ENCODE measurements at places on chromosomes 4 and X.
A peak's percentile ranks its signal among the peaks of the same experiment; 100 is the strongest.

DNA sequence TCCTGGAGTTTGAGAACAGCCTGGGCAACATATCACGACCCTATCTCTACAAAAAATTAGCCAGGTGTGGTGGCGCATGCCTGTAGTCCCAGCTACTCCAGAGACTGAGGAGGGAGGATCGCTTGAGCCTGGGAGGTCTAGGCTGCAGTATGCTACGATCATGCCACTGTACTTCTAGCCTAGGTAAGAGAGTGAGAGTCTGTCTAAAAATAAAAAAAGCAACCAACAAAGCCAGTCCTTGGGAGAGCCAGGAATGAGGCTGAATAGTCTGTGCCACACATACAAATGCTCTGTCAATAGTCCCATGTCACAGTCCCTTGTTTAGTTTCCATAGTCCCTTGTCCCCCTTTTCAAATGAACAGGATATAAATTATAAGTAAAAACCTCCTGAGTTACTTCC is 19.3 kb upstream of the PRSS48 start:
- DNase-seq: no peak

- DNase-seq: no peak
These were observed 146.1 kb downstream of the PDHA2 start for GRCh38 chr4:95985791-95986550.

- DNase-seq: no peak
These were observed 303.5 kb upstream of the ARSJ start for GRCh38 chr4:114282937-114283336.

GRCh38 chr4:173061160-173061559 is 107.5 kb upstream of the GALNT7 start:
- no peak for DNase-seq

DNA sequence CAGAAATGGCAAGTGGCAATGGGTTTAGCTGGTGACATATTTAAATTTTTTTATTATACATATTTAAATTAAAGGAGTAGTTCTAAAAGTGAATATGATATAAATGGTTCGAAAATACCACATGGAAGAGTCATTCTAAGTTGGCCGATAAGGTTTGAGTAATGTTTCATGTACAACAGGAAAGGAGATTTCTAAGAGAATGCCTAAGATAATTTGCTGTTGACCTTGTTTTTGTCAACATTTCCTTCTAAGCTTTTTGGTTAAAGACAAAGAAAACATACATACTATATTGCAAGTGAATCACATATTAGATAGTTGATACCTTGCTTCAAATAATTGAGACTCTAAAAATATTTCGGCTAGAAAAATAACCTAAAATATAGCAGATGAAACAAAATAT is 526.6 kb upstream of the SLIT2 start:
- no peak for DNase-seq

- DNase-seq: no peak
These were observed 13.1 kb upstream of the FAM13A start for GRCh38 chr4:89070041-89070440.

- no peak for DNase-seq
These were observed 105.3 kb downstream of the SPCS3 start for GRCh38 chr4:176425035-176425434.

DNA sequence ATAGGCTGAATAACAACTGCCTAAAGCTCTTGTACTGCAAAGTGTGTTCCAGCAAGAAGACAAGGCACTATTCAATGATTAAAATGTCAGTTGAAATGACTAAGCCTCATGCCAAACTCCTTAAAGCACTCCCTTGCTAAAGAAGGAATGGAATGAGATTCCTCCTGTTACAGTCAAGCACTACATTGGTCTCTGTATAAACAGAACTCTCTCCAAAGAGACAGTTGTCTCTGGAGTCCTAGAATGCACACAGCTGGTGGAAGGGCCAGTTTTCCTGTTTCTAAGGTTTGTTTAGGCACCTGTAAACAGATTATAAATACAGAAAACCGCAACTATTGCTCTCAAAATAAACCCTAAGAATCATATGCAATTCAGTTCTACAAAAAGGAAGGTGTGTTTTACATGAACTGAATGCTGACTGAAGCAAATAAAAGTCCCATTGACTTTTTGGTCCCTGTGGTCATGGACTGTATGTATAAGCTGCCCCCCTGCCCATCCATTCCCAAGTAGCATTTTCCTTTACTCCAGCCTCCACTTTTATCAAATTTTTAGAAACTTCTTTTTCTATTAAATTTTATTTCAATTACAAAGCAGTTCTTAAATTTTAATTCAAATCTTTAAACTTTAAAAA is 47.0 kb downstream of the FAT1 start:
- no peak for DNase-seq

- DNase-seq: peak; percentile 11
These were observed 387.9 kb downstream of the ARHGAP24 start for GRCh38 chr4:85862896-85863295.

- no peak for DNase-seq
These were observed 74.8 kb downstream of the FREM3 start for GRCh38 chr4:143625632-143626031.

- DNase-seq: no peak
These were observed 278.3 kb upstream of the FSTL5 start for GRCh38 chr4:162442128-162442527.

- no peak for DNase-seq
These were observed 147.6 kb downstream of the PPP3CA start for GRCh38 chr4:101199507-101200285.

DNA sequence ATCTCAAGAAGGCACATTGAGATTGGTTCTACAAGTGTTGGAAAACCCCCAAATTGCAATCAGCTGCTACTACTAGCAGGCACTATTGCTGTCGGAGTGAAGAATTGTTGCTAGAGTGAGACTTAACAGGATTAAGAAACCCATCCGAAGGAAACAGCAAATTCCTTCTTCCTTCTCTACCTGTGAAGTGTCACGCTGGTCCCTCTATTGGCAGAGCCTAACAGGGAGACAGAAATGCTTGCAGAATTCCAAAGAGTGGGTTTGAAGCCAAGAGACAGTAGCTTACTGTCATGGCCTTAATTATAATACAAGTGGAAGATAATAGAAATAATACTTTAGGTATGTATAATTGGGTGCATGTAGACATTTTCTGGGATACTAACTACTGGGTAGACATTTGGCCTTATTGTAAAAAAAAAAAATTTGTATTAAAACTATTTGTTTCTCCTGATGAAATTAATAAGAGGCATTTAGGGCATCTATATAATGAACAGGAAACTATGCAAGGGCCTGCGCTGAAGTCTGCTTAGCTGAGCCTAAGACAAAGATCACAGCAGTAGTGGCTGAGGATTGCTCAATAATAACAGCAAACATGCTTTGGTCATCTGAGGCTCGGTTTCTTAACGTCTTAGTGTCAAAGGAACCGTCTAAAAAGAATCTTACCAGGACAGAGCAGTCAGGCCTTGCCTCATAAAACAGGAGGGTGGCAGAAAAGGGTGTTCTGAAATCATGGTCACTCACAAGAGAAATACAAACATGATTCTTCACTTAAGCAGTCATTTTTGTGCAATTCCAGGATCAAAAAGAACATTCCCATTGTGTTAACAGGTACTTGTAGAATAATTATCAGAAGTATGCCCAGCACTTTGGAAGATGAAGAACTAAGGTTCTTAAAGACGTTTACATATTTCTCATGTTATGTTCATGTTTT is 40.8 kb downstream of the FAM241A start:
- no peak for DNase-seq

GRCh38 chrX:50721764-50722521 is 92.1 kb downstream of the SHROOM4 start:
- DNase-seq: no peak

- no peak for DNase-seq
These were observed 88.5 kb downstream of the DCUN1D4 start for GRCh38 chr4:51931461-51931860.

- DNase-seq: no peak
These were observed 148.1 kb upstream of the FAM9B start for GRCh38 chrX:9182041-9182440.

GRCh38 chrX:134520860-134521390 is 61.0 kb downstream of the HPRT1 start:
- DNase-seq: peak; percentile 67

DNA sequence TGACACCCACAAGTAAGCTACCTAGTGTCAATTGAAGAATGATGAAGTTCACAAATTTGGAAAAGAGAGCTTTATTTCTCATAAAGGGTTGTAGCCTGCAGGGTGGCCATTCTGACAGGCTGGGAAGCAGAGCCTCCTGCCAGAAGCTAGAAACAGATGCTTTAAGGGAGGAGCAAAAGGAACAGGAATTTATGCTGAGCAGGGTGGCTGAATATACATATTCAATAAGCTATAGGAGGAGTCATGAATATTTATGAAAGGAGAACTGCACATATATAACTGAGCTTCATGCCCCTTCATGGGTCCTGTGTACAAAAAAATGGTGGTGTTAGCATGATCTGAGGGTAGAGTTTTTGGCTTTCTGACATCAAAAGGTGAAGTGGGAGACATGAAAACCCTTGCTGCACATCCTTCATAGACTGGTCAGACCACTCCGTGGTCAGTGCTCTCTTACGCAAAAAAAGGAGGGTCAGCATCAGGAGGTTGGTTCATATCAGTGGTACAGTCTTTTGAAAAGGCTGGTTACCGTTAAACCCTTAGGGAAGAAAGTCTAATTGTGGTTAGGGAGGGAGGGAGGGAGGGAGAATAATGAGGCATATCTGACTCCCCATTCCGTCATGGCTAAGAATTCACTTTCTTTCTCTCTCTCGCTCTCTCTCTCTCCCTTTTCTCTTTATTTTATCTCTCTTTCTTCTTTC is 121.4 kb downstream of the LUZP4 start:
- no peak for DNase-seq

- DNase-seq: no peak
These were observed 1233.1 kb downstream of the C4orf33 start for GRCh38 chr4:130329036-130329435.

DNA sequence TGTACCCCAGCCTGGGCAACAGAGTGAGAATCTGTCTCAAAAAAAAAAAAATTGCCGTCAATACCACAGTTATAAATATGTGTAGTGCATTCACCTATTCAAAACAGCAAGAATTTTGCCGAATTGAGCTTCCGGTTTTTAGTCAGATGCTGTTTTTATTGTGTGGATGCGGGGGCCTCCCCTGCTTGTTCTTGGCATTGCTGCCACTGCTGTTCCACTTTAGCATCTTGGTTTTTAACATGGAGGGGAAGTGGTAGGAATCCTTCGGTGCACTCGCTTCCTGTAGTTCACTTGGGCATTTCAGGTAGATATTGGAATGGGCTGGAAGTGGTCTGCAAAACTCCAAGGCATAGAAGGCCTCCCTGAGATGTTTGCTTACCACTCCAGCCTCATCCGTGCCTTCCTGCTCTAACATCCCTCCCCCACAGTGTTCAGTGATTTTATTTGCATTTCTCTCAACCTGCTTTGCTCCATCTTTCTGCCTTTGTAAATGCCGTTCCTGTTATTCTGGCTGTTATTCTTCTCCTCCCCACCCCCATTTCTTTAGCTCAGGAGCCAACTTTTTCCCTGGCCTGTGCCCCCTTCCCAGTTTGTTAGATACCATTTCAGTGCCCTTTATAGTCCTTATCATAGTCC is 25.5 kb downstream of the MOB1B start:
- no peak for DNase-seq

DNA sequence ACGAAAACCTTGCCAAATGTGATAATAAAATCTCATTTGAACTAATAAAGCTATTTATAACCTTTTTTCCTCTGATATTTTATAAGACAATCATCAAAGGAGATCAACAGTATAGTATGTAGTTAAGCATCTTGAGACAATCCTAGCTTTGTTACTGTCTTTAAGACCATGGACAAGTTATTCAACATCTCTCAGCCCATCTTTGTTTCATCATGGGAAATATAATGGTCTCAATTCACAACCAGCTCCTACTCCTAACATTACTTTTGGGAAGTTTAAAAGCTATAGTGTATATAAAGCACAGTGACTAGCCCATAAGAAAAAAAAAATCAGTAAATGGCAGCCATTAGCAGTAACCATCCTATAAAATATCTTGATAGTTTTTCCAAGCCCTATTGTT is 57.6 kb upstream of the APELA start:
- no peak for DNase-seq

GRCh38 chr4:48195374-48195773 is 61.3 kb upstream of the TXK start:
- DNase-seq: no peak

DNA sequence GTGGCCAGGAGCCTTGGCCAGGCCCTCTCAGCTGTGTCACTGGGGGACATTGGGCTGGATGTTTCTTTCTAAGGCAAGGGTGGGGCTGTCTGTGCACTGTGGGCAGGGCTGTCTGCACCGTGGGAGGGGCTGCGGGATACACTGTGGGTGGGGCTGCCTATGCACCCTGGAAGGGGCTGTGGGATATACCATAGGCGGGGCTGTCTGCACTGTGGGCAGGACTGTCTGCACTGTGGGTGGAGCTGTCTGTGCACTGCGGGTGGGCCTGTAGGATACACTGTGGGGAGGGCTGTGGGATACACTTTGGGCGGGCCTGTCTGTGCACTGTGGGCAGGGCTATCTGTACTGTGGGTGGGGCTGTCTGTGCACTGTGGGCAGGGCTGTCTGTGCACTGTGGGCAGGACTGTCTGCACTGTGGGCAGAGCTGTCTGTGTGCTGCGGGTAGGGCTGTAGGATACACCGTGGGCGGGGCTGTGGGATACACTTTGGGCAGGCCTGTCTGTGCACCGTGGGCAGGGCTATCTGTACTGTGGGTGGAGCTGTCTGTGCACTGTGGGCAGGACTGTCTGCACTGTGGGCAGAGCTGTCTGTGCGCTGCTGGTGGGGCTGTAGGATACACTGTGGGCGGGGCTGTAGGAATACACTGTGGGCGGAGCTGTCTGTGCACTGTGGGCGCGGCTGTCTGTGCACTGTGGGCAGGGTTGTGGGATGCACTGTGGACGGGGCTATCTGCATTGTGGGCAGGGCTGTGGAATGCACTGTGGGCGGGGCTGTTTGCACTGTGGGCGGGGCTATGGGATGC is 31.1 kb downstream of the ACOX3 start:
- peak; percentile 82 for DNase-seq

DNA sequence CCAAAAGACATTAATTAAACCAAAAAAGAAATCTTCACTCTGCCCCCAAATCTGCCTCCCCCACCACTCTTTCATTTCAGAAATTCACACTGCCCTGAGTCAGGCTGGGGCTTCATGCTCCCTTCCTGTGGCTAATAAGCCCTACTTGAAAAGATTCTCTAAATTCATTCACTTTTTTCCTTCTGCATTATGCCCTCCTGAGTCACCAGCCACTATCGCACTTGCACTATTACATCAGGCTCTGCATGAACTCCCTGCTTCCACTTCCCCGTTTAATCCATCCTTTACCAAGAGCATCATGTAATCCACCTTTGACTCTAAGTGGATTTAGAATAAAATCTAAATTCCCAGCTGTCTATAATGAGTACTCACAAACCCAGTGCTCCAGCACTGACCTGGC is 295.4 kb upstream of the KLF3 start:
- DNase-seq: no peak

GRCh38 chr4:127505203-127505602 is 127.6 kb upstream of the INTU start:
- peak; percentile 62 for DNase-seq

DNA sequence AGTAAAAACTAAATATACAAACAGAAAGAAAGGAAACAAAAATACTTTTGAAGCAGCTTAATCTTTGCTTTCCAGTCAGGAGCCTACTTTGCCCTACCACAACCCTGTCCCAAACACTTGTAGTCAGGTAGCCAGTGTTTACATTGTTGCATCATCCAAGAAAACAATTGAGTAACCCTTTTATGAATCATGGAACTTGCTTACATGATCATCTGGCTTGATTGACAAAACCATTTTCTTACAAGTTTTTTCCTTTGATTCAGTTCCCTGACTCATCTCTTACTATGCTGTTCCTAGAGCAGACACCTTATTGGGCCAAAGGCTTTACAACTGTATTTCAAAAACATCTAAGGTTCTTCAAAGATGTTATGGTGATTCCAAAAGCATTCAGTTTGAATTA is 740.1 kb downstream of the KLHL13 start:
- DNase-seq: no peak

Data from K562 (cell line).